Uterus (tissue), 4 donors: ENCODE measurements at places on chromosomes 11 and 22. TPM values are rescaled to one million over a fixed set of nuclear protein-coding genes. Genes with fewer than 3 reads are reported as not detected.

DNA sequence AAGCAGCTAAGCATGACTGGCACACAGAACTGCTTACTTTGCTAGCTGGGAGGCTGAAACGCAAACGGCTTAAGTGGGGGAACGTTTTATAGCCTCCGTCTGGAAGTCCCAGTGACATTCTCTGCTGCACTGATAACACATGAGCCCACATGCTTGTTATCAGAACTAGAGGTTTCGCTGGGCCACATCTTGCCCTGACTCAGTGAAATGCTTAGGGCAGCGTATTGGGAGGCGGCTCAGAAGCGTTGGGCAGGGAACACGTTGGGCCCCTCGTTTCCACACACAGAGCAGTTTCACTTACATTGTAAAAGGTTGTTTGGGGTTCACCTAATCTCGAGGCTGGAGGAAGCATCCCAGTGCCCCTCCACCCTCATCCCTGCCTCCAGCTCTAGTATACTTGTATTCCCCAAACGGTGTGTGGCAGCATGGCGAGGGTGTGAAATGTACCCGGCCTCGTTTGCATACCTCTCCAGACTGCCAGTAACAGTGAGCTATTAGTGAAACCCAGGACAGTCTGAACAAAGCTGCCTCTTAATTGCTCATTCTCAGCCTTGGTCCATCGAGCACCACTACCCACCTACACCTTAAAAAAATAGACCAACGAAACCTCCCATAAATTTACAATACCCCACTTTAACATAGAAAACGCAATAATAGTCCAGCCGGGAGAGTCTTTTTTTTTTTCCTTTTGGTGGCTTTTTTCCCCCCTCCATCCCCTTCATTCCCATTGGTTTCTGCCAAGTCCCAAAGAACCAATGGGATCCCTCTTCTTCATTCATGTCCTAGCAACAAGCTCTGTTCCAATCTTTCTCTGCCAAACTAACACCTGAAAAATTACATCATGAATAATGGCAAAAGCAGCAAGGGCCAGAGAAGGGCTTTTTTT, 218.8 kb upstream of the SORL1-AS1 start:
- H3K4me3 ChIP-seq, result peak overlapping the region; percentile 12
- H3K27ac ChIP-seq, result peak overlapping the region; percentile 80
- no peaks in the 10 kb centered on the region for H3K27me3 ChIP-seq
- H3K36me3 ChIP-seq, result no peaks in the 10 kb centered on the region
- no peak for DNase-seq

DNA sequence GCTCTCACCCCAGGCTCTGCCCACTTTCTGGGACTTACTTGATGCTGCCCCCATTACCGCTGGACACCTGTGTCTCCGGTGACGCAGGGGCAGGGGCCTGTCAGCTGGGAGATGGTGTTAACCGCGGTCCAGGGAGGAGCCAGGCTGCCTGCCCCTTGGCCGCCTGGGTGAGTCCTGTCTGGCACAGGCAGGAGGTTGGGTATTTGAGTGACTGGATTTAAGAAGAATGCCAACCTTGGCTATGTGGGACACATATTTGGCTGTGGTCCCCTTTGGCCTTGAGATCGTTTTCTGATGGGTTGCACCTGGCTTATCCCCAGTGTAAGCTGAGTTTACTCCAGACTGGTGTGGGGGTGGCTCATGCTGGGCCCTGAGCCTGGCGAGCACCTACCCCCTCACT, 2.5 kb downstream of the MUC6 start:
- no peaks in the 10 kb centered on the region for H3K36me3 ChIP-seq
- H3K4me3 ChIP-seq, result no peak overlapping the region
- no peak for DNase-seq

DNA sequence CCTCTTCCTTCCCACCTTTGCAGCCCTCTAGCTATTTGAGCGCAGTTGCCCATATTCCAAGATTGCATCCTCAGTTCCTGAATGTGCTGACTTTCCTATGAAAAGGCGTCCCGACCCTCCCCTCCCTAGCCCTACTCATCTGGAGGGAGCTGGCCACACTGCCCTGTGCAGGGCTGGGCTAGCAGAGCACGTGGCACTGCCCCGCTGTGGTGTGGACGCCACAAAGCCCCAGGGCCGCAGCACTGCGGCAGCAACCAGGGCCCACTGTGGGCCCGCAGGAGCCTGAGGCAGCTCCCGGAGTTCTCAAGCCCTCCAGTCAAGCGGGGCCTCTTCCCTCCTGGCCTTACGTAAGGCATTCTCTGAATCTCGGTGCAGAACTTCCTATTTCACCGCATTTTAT, 27.6 kb downstream of the B3GAT1 start:
- H3K4me1 ChIP-seq, result no peaks in the 10 kb centered on the region
- DNase-seq, result no peak
- no peak overlapping the region for H3K4me3 ChIP-seq
- H3K27me3 ChIP-seq, result no peaks in the 10 kb centered on the region
- H3K27ac ChIP-seq, result no peak overlapping the region

The GNG3 gene
- 0.52 TPM for total RNA-seq

DNA sequence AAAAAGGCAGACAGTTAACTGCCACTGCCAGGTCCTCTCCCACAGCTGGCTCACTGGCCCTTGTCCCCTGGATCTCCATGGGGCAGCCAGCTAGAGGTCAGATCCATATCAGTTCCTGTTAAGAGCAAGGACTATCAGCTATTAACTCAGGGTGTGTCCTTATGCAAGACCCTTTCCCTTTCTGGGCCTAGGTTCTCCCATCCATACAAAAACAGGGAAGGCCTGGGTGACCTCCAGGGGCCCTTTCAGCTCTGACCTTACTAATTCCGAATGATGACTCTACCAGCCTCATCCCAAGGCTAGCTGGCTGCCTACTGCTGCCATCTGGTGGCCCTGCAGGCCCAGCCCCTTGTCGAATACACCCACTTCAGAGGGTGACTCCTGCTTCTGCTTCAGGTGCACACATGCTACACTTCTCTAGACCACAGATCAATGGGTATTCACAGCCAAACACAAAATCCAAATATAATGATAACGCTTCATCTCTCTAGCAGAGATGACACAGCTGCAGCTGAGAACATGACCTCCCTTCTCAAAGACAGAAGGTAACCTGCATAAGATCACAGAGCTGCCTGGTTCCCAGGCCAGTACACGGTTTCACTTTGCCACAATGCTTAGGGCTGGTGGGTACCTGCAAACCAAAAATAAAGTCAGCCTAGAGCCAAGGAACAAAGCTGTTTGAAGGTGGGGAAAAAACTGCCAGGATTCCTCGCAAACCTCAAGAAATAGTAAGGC, 34.1 kb downstream of the SERGEF start:
- H3K4me1 ChIP-seq, result no peaks in the 10 kb centered on the region
- DNase-seq, result peak; percentile 19
- H3K27ac ChIP-seq, result no peak overlapping the region

DNA sequence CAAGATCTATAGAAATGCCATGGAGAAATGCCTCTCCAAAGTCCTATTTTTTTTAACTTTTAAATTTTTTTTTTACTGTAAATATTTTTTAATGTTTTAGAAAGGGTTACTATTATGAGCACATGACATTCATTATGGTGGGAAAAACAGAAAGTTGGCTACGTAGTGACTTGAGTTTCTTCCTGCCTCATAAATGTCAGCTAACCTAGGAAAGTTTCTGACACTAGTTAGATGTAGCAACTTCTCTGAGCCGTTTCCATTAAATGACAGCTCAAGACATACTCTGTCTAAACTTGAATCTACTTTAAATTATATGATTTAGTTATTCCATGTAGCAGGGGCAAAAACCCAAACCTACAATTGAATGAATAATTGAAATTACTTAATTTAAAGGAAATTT, 18.4 kb upstream of the CTSC start:
- H3K27ac ChIP-seq, result no peak overlapping the region
- no peaks in the 10 kb centered on the region for H3K4me1 ChIP-seq
- DNase-seq, result no peak

The NXPE2 gene
- total RNA-seq, result 0.41 TPM
